ENCODE measurements at places on chromosomes 7 and 10.

DNA sequence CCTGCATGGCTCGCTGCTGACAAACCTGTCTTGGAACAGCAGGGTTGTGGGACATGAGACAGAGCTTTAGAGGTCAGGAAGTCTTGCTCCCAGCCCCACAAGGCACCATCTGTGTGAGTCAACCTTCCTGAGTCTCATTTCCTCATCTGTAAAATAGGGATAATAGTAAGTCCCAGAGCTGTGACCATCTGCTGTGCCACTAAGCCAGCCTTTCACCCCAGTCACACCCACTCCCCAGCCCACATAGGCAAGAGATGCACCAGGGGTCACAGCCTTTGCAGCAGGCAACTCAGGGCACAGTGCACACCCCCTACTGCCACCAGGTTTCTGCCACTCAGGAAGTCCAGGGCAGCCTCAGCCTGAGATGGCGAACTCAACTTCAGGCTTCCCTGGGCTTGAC is 29.4 kb upstream of the CDH23 start:
- DNase-seq = no peak

DNA sequence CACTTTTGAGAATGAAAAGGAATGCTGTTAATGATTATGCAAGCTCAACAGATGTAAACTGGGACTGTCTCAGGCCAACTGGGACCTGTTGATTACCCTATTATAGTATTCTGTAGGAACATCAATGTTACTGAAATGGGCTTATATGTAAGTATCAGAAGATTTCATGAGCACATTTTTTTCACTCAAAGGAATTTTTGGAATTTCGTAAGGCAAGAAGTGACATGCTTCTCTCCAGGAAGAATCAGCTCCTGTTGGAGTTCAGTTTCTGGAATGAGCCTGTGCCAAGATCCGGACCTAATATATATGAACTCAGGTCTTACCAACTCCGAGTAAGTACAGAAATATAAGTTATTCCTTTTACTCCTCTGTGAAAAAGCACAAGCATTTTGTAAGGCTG is 19.2 kb downstream of the NIPSNAP2 start:
- DNase-seq = no peak

- no peak for DNase-seq
Measured at GRCh38 chr10:86397120-86397519, 30.5 kb upstream of the GRID1 start.

DNA sequence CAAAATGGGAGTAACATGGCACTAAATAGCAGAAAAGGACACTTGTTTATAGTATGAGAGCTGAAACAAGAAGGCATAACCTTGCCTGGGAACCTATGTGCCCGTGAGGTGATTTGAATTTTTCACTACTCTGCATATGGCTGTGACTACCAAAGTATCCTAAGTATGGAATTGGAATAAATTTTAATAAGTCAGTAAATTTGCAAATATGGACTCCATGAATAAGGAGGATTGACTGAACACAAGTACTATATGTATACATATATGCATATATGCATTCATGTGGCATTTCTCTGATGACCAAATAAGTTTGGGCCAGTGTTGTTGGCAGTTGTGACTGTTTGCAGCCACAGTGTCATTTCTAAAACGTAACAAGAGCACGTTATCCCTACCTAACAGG is 34.5 kb downstream of the PRR15 start:
- no peak for DNase-seq

GRCh38 chr10:71312811-71313789 is 6.0 kb upstream of the SLC29A3 start:
- no peak for DNase-seq

DNA sequence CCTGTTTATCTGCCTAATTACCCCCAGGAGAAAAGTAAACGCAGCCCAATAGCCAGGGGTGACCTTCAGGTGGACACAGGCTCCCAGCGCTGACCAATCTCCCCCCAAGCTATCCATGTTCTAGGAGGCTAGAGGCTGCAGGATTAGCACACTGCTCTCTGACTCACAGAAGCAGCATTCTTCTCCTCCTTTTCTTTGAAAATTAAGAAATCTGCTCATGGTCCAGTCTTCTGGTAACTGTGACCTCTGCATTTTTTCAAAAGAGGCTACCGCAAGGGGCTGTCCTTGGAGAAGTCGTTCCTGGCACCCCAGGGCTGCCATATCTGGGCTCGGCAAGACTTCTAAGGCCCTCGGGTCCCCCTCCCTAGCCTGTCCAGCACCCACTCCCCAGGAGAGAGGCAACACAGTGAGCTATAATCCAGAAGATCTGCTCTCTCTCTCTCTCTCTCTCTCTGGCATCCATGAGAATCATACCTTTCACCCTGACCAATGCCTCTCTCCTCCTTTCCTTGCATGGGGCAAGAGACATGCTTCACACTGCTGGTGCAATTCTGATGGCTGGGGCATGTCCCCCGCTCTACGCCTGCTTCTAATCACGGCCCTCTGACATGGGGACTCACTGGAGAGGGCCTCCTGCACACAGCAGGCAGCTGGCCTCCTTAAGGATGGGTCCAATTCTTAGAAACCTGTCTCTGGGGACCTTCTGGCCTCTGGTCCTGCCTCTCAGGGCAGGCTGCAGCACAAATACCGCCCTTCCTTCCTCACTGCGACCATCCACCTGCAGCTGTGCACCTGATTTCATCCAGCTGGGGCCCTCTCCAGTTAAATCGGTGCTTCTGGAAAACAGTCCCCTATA is 27.3 kb downstream of the ANXA11 start:
- no peak for DNase-seq

GRCh38 chr7:75604408-75604807 is 112.3 kb downstream of the SPDYE5 start:
- no peak for DNase-seq

- DNase-seq = no peak
Measured at GRCh38 chr7:117808341-117808757, 64.9 kb downstream of the CTTNBP2 start.

DNA sequence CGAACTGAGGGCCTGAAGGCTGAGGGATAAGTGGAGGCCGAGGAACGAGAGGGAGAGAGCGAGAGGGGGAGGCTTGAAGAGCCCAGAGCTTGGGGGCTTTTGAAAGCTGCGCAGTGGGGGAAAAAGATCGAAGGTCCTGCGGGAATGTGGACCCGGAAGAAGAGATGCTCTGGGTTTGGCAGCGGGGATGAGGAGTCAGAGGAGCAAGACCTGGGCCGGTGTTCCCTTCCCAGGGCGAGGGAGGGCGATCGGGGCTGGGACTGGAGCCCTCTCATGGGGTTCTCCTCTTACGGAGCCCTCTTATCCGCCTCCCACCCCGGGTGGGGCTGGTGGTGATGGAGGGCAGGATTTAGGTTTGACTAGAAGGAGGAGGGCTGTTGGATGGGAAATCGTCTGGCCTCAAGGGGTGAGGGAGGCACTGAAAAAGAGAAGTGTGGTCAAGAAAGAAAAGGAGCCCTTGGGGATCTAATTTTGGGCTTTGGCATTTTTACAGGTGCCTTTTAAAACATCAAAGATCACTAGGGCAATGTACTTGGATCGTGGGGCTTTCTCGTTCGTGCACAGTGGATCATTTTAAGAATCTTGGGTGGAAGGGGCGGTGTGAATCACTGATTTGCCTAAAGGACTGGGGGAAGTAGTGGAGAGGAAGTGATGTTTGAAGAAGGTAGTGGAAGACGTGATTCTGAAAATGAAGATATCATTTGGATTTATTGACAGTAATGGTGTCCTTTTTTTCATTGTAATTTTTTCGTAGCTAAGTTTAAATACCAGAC is 637 bp downstream of the SAMD8 start:
- peak; percentile 62 for DNase-seq

- peak; percentile 50 for DNase-seq
Measured at GRCh38 chr10:52927678-52928077, 155.1 kb upstream of the MBL2 start.

GRCh38 chr7:87627634-87627994 is 584 bp upstream of the RUNDC3B start:
- DNase-seq = no peak

- no peak for DNase-seq
Measured at GRCh38 chr10:60167050-60167449, 222.6 kb downstream of the ANK3 start.

DNA sequence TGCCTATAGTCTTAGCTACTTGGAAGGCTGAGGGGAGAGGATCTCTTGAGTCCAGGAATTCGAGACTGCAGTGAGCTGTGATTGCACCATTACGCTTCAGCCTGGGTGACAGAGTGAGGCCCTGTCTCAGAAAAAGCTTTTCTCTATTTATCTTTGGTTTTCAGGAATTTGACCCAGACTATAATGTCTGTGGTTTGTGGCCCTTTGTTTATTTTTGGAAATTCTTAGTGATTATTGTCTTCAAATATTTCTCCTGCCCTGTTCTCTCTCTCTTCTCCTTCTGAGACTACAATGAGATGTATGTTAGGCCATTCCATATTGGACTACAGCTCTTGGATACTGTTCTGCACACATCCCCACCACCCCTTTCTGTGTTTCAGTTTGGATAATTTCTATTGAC is 4.7 kb downstream of the MUC12 start:
- DNase-seq = no peak

GRCh38 chr7:39683216-39683845 is 60.0 kb downstream of the RALA start:
- DNase-seq = no peak

DNA sequence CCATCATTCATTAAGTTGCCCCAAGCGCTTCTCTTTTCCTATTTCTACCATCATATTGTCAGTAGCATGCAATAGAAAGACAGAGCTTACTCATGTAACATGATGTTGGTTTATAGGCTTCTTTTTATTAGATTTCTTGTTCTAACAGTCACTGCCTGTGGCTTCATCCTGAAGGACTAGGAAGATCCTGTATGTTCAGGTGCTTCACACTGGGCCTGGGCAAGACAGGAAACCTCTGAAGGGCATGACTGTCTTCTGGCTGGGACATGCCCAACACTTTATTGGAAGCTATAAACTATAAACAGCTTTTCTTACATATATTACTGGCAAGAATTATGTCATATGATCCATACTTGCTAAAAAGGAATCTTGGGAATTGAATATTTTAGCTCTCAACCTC is 258.4 kb upstream of the AKR1E2 start:
- DNase-seq = no peak

- no peak for DNase-seq
Measured at GRCh38 chr7:136173874-136174273, 196.7 kb upstream of the MTPN start.

DNA sequence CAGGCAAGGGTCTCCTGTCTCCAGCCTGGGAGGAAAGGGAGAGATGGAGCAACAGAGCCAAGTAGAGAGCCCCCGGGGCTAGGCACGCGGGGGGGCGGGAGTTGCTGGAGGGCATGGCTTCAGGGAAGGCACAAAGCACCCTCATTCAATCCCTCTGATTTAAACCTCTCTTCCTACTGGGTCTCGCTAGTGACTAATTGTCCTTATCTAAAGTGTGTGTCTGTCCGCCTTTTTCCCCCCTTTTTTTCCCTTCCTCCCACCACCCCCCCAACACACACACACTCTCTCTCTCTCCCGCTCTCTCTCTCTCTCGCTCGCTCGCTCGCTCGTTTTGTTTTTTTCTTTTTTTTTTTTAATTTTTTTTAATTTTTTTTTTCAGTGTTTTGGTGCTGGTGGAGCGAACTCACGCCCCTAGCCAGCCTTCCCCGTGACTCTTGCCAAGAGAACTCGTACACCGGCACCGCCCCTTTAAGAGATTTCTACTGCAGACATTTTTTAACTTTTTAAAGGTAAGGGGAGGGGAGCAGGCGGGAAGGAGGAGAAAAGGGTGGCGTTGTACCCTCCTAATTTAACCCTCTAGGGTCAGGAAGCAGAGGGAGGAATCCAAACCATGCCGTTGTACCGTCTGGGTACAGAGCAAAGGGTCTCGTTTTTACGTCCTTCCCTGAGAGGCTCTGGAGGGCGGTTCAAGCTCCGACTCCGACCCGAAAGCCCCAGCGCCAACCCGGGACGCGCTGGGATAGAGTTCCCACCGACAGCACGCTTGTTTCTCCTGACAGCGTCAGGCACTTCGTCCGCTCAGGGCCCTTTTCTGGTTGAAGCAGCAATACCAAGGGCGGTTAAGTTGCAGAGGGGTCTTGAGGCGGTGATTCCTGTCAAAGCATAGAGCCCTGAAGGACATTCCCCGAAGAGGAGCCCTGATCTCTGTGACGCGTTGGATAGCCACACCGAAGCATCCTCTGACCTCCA is at the start of gene HPSE2:
Gene HPSE2 (minus strand): TSS at position 195 of the 969 bp plus-strand sequence.
- no peak for DNase-seq

- DNase-seq = no peak
Measured at GRCh38 chr7:105786520-105787470, 89.6 kb downstream of the ATXN7L1 start.

DNA sequence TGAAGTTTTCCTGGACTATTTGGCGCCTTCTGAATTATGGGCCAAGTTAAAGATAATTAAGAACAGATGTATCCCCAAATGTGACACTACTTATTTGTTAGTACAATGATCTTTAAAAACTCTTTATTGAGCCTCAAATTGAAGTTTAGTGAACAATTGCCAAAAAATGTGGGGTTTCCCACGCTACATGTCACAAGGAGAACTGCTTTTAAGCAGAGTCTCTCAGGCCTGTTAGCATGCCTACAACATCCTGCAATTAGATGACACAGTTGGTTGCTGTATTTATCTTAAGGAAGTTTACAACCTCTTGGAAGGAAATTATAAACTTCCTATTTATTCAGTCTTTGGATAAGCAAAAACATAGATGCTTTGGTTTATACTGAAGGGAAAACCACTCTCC is 733.0 kb downstream of the TNS3 start:
- DNase-seq = no peak

GRCh38 chr10:5743736-5744135 is 59.1 kb downstream of the TASOR2 start:
- DNase-seq = no peak

DNA sequence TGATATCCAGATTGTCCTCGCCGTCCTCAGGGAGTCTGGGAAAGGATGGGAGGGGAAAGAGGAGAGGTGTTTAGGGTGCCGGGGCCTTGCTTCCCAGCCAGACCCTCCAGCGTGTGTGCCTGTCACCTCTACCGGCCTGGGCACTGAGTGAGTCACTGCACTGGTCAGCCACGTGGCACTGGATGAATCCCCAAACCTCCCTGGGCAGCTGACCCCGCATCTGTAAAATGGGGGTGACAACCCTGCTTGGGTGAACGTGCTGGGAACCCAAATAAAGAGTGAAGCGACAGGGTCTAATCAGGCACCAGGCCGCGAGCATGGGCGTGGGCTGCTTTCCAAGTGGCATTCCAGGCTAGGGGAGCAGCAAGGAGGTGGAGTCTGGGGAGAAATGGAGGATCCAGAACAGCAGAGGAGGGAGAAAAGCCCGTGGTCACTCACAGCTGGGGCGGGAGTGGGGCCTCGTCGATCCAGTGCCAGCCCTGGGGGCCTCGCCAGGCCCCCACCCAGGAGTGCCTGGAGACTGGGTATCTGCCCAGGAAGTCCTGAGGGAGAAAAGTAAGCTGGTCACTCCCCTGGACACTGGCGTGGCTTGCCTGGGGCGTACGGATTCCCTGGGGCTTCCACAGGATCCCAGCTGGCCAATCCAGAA is 29.7 kb downstream of the KLRG2 start:
- no peak for DNase-seq

GRCh38 chr10:22635650-22636049 is 78.7 kb downstream of the PIP4K2A start:
- no peak for DNase-seq

- no peak for DNase-seq
Measured at GRCh38 chr7:111071556-111071955, 19.4 kb upstream of the LRRN3 start.
